ENCODE measurements at places on chromosomes 4 and X. TPM values are rescaled to one million over a fixed set of nuclear protein-coding genes. Genes with fewer than 3 reads are reported as not detected.

The MAGEA3 gene
- not detected for total RNA-seq

The RNF175 gene
- total RNA-seq = 0.26 TPM

The DCX gene
- not detected for total RNA-seq

The PRMT9 gene
- total RNA-seq = 11.9 TPM

The GRID2 gene
- not detected for total RNA-seq

The ARX gene
- not detected for total RNA-seq

The NEIL3 gene
- 8.2 TPM for total RNA-seq

The PPEF2 gene
- total RNA-seq = not detected

The GEMIN8 gene
- 28.2 TPM for total RNA-seq

The CYBB gene
- not detected for total RNA-seq

The SPATA4 gene
- 0.13 TPM for total RNA-seq
